ENCODE measurements at places on chromosomes 16 and 17.

- DNase-seq, result peak; percentile 93
Observed at GRCh38 chr17:50173335-50173941, 7.6 kb downstream of the SGCA start.

- peak; percentile 79 for DNase-seq
Observed at GRCh38 chr17:44533533-44534246, 23.6 kb upstream of the FZD2 start.

- peak; percentile 63 for DNase-seq
Observed at GRCh38 chr16:57071831-57072582, 20.4 kb upstream of the CPNE2 start.

DNA sequence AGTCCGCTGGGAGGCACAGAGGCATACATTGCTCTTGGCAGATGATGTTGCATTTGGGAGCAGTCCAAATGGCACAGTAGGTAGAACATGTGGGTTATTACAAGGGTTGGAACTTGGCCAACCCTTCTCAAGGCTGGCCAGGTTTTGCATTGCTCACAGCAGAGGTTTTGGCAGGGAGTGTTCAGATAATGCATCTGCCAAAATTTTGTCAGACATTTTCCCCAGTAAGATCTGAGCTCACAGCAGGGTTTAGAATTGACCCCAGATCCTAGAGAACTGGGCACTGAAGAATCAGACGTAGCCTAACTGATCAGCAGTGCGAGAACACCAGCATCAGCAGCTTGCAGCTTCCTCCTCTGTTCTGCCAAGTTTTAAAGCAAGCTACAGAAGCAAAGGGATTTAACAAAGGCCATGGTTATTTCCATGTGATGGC is 468.8 kb upstream of the KIF2B start:
- no peak for DNase-seq

DNA sequence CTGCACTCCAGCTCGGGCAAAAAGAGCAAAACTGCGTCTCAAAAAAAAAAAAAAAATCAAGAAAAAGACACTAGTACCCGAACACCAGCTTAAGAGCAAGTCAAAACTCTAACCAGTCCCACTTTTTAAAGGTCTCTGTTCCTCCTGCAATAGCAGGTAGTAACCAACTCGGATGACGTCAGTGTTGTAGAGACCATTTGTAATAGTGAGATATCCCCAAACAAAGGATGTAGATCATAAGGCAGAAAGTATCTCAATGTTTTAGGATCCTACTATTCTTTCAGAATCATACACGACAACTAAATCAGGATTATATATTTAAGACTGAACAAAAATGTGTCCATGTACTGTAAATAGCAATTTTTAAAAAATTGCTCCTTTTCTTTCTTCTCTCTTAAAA is 2.4 kb downstream of the JPT1 start:
- no peak for DNase-seq

DNA sequence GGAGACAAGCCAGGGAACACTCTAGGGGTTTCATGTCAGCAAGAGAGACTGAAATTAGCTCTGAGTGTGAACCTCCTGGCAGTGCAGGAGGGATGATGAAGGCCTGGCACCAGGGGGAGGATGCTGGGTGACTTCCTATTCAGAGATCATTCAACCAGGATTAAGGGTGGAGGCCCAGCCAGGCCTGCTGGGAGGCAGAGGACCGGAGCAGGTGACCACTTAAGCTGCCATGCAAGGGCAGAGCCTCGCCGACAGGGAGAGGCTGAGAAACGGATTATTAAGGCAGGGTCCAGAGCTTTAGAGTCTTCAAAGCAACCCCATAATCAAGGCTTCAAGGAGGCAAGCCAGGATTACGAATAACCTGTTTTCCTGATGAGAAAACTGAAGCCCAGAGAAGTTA is 10.6 kb upstream of the SRCIN1 start:
- no peak for DNase-seq
